ENCODE measurements at places on chromosomes 4 and X.

GRCh38 chr4:1447676-1448588 lies 41.7 kb upstream of the NKX1-1 start:
- no peak overlapping the region for H3K4me3 ChIP-seq
- no peak overlapping the region for H3K27ac ChIP-seq
- H3K36me3 ChIP-seq: no peaks in the 10 kb centered on the region
- DNase-seq: no peak
- H3K27me3 ChIP-seq: peaks cover 30% of the 10 kb centered on the region
- no peaks in the 10 kb centered on the region for H3K4me1 ChIP-seq

DNA sequence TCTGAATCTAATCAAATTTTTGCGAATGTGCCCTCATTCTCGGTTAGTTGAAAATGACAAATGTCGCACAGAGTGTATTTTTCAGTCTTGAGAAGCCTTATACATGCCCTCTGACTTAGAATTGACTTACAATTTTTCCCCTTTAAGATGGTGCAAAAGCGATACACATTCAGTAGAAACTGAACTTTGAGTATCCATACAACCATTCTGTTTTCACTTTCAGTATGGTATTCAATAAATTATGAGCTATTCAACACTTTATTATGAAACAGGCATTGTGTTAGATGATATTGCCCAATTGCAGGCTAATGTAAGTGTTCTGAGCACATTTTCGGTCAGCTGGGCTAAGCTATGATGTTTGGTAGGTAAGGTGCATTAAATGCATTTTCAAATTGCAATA lies 43.4 kb downstream of the SLC9A7 start:
- H3K27me3 ChIP-seq: no peaks in the 10 kb centered on the region
- no peak overlapping the region for H3K27ac ChIP-seq
- DNase-seq: no peak
- no peaks in the 10 kb centered on the region for H3K36me3 ChIP-seq

- no peaks in the 10 kb centered on the region for H3K36me3 ChIP-seq
- DNase-seq: no peak
- H3K4me3 ChIP-seq: no peak overlapping the region
- H3K27ac ChIP-seq: no peak overlapping the region
Measured at GRCh38 chr4:37317104-37317643, 72.6 kb downstream of the NWD2 start.

- H3K36me3 ChIP-seq: no peaks in the 10 kb centered on the region
- H3K4me1 ChIP-seq: no peaks in the 10 kb centered on the region
- H3K27ac ChIP-seq: no peak overlapping the region
- no peak for DNase-seq
Measured at GRCh38 chrX:96704629-96705028, 20.0 kb downstream of the DIAPH2 start.

- no peaks in the 10 kb centered on the region for H3K4me1 ChIP-seq
- H3K27ac ChIP-seq: no peak overlapping the region
- no peaks in the 10 kb centered on the region for H3K36me3 ChIP-seq
- no peak for DNase-seq
- H3K27me3 ChIP-seq: no peaks in the 10 kb centered on the region
Measured at GRCh38 chr4:84527391-84527790, 28.3 kb upstream of the NKX6-1 start.

DNA sequence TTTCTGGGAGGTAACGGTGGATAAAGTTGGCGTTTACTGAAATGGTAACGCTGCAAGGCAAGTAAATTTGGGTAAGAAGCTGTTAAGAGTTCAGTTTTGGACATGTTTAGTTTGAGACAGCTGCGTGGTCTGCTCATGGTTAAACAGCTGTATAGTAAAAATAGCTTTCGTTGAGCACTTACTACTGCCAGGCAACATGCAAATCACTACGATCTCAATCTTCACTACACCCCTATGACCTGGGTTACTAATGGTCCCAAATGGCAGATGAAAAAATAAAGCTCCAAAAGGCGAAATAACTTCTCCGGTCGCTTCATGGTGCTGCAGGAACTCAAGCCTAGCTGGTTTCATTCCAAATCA lies 22.2 kb downstream of the FABP2 start:
- H3K4me1 ChIP-seq: peaks cover 37% of the 10 kb centered on the region
- H3K27ac ChIP-seq: peak overlapping the region; percentile 98
- DNase-seq: no peak

DNA sequence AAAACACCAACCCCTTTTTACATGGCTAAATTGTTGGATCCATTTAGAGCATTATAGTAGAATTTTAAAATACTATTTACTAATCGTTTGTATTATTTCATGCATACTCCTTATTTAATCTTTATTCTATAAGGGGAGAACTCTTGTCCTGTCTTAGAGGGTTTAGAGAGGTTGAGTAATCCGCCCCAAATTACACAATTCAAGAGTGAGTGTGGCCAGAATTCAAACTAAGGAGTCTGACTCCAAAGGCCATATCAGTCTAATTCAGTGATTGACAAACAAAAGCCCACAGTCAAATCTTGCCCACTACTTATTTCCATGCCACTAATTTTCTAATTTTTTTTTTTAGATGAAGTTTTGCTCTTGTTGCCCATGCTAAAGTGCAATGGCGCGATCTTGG lies 33.7 kb upstream of the NEIL3 start:
- H3K36me3 ChIP-seq: no peaks in the 10 kb centered on the region
- H3K27me3 ChIP-seq: no peaks in the 10 kb centered on the region
- no peak for DNase-seq

DNA sequence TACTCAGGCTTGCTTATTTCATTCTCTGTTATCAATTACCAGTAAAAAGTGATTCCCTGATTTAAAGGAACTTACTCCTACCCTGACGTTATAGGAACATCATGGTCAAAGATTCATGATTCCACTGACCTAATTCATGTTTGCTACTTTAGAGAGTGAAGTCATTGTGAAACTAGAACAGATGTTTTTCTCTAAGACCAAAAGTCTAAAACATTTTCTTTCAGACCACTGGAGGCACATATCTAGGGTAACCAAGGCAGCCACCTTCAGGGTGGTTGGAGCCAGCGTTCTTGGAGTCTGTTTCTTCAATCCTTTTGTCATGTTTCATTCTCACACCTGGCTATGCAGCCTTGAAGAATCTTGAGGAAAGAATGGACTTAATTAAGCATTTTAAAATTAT lies 77.8 kb downstream of the GALNTL6 start:
- no peak for DNase-seq

DNA sequence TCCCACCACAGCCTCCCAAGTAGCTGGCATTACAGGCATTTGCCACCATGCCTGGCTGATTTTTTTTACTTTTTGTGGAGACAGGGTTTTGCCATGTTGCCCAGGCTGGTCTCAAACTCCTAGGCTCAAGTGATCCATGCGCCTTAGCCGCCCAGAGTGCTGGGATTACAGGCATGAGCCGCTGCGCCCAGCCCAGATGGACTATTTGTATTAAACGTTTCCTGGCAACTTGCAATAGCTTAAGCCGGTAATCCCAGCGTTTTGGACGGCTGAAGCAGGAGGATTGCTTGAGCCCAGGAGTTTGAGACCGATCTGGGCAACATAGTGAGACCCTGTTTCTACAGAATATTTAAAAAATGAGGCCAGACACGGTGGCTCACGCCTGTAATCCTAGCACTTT lies 18.4 kb downstream of the UBE2K start:
- H3K36me3 ChIP-seq: no peaks in the 10 kb centered on the region
- no peak overlapping the region for H3K27ac ChIP-seq
- no peak for DNase-seq
- H3K27me3 ChIP-seq: no peaks in the 10 kb centered on the region
- H3K4me1 ChIP-seq: peaks cover 9% of the 10 kb centered on the region

DNA sequence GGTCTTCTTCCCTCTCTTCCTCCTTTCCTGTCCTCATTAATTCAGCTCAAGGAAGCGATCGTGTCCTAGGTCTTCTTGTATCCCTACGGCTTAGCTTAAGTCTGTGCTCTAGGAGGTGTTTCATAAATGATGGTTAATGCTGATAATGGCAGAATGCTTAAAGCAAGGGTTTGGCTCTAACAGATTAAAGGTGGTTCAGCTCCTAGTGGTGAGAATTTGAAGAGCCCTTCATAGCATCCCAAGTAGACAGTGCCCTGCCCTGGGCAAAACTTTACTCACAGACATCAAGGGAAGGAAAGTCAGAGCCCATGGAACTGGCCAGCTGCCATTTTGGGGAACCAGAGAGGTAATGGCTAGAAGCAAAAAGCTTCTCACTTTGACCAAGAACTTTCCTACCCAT lies 47.0 kb upstream of the PGRMC1 start:
- no peaks in the 10 kb centered on the region for H3K27me3 ChIP-seq
- no peaks in the 10 kb centered on the region for H3K4me1 ChIP-seq
- no peaks in the 10 kb centered on the region for H3K36me3 ChIP-seq
- no peak overlapping the region for H3K27ac ChIP-seq
- no peak for DNase-seq
- no peak overlapping the region for H3K4me3 ChIP-seq

DNA sequence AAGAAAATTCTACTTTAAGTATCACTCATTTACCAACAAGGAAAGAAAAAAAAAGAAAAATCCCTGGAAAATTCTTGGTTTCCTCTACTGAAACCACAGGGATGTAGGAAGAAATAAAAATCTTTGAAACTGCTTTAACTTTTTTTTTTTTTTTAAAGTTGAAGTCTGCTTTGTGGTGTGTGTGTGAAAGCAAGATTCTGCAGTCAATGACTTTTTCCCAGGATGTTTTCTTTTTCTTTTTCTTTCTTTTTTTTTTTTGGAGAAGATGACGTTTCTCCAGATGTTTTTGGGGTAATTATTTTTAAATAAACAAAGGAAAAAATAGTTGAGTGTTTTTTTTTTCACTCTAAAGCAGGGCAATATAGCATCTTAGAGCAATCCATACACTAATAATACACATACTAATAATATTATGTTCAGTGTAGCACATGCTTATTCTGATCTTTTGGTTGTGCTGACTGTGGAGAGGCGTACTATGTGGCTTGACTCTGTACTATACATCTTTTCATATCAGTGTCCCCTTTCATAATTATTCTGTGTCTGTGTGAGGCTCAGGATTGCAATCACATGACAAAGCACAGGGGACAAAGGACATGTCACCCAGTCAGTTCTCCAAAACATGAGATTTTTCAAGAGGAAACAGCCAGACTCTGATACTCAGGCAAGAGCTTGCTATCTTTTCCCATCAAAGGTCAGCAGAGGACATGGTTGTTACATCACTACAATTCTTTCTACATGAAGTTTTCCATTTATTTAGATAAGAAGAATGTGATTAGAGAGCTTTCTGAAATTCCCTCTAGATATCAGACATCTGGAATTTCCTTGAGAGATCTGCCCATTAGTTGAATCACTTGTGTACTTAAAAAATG lies 111.0 kb downstream of the PDE5A start:
- no peak overlapping the region for H3K4me3 ChIP-seq
- no peak overlapping the region for H3K27ac ChIP-seq
- H3K36me3 ChIP-seq: peaks cover 23% of the 10 kb centered on the region
- no peak for DNase-seq
- no peaks in the 10 kb centered on the region for H3K4me1 ChIP-seq

GRCh38 chr4:27289704-27290103 lies 429.1 kb downstream of the STIM2 start:
- no peaks in the 10 kb centered on the region for H3K27me3 ChIP-seq
- no peak for DNase-seq
- no peak overlapping the region for H3K27ac ChIP-seq
- H3K4me3 ChIP-seq: no peak overlapping the region
- no peaks in the 10 kb centered on the region for H3K4me1 ChIP-seq

DNA sequence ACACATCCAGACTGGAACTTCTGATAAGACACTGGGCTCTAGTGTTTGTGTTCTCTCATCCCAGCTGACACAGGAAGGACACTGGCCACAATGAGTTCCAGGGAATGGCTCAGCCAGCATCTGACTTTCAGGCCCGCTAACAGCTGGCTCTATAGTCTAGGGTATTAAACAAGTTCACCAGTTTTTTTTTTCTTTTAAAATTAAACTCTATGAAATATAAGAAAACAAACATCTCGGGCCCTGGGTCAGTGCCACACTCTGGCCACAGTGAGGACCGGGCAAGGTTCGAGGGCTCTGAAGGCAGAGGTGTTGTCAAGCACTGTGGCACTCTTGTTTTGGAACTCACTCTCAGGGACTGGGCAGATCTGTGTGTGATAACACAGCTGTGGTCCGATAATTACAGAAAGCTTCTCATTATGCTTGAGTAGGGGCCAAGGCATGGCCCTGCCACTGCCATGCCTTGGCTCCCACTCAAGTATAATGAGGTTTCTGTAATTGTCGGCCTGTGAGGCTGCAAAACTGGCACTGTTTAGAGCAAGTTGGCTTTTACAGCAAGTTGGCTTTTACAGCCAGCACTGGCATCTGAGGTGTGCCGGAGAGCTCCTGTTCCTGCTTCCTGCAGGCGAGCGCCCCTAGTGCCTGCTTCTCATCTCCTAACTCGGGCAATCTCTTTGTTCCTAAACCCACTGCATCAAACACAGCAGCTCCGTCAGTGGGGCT lies 62.8 kb downstream of the PPP1R2C start:
- no peaks in the 10 kb centered on the region for H3K36me3 ChIP-seq
- no peak for DNase-seq
- no peak overlapping the region for H3K4me3 ChIP-seq
- H3K27ac ChIP-seq: no peak overlapping the region

DNA sequence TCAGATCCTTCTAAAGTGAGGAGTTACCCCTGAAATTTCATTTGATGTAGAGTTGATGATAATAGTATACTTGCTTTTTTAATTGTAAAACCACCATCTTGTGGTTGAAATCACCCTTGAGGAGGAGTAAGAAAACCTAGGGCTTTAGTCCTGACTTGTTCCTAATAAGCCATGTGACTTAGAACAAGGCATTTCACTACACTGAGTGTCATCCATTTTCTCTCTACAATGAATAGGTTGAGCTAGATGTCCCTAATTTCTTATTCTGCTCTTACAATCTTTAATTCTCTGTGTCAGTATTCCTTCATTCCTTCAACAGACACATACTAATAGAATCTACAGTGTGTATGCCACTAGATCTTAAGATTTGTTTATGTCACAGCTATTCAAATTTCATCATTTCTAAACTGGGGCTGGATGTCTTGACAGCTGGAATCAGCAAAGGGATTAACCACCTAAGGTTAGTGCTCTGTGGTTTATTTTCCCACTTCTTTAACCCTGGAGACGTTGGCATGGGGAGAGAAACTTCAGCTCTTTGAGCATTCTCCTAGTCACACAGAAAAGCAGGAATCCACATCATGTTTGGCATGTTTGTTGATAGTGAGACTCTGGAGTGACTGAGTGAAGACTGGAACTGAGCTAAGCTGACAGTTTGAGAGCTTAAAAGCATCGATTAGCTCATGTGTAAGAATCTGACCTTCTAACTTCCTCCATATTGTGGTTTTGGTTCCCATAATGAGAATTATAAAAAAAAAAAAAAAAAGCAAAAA lies 246.3 kb downstream of the NDST4 start:
- no peak for DNase-seq
- H3K27ac ChIP-seq: no peak overlapping the region
- H3K27me3 ChIP-seq: no peaks in the 10 kb centered on the region

- H3K36me3 ChIP-seq: no peaks in the 10 kb centered on the region
- no peak for DNase-seq
- no peak overlapping the region for H3K27ac ChIP-seq
- no peak overlapping the region for H3K4me3 ChIP-seq
- H3K4me1 ChIP-seq: peaks cover 4% of the 10 kb centered on the region
- H3K27me3 ChIP-seq: peaks cover 38% of the 10 kb centered on the region
Measured at GRCh38 chrX:129651756-129652564, 2.8 kb downstream of the APLN start.
